ENCODE measurements at places on chromosomes 1 and 21. TPM values are rescaled to one million over a fixed set of nuclear protein-coding genes. Genes with fewer than 3 reads are reported as not detected.

CHI3L1 gene
- polyA plus RNA-seq: 0.24 TPM

SUSD4 gene
- 2.5 TPM for polyA plus RNA-seq

LPAR3 gene
- 0.15 TPM for polyA plus RNA-seq

TFAP2E gene
- polyA plus RNA-seq: 0.50 TPM

SAMSN1 gene
- polyA plus RNA-seq: 3.9 TPM

YBX1 gene
- polyA plus RNA-seq: 1,056 TPM

DNA sequence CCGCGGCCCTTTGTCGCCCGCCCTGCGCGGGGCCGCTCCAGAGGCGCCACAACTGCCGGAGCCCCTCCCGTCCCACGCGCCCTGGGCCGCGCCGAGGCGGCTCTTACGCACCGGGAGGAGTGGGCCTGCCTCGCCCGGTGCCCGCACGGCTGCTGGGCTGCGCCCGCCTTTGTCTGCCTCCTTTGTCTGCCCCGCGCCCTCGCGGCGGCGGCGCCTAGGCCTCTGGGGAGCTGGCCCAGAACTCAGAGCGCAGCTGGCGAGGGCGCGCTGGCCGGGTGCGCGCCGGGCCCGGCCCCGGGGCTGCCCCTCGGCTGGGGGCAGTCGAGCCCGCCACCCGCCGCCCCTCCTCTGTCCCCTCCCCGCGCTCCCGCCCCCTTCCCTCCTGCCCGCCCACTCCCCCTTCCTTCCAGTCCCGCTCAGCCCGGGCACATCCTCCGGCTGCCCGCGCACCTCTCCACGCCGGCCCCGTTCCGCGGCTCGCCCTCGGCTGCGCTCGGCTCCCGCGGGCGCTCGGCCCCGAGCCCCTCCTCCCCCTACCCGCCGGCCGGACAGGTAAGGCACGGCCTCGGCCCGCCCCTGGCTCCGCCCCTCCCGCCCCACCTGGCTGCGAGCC lies at the start of gene DRAXIN:
Gene DRAXIN (plus strand): TSS at position 409 of the 613 bp plus-strand sequence. CDS start 14,549 bp downstream, outside the sequence.
- no peak for DNase-seq

- no peak for DNase-seq
Measured at GRCh38 chr1:154406886-154407197, 1.7 kb downstream of the IL6R start.

- DNase-seq: peak; percentile 67
Measured at GRCh38 chr1:205354259-205355074, 2.3 kb downstream of the KLHDC8A start.

GRCh38 chr1:175129182-175129581 lies 61.5 kb downstream of the TNN start:
- peak; percentile 88 for DNase-seq

DNA sequence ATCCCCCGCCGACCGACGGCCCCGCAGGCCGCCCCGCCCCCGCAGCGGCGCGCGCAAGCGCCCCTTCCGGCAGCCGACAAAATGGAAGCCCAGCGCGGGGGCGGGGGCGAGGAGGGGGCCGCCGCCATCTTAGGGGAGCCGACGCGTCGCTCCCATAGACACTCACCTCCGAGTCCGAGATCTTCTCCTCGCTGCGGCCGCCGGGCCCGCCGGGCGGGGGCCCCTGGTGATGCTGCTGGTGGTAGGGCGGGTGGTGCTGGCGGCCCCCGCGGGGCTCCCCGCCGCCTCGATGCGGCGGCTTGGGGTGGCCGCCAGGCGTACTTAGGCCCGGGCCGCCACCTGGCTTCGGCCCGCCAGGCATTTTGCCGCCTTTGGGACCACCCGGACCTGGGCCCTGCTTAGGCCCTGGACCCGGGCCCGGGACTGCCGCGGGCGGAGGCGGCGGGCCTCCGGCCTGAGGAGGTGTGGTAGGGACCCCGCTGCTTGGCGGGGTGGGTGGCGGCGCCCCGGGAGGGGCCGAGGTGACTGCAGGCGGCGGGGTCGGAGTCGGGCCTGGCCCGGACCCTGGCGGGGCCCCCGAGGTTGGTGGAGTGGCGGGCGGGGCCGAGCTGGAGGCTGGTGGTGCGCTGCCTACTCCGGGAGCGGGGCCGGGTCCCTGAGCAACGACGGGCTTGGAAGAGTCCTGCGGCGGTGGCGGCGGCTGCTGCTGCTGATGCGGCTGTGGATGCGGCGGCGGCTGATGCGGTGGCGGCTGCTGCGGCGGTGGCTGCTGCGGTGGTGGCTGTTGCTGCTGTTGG lies 691 bp downstream of the SFPQ start:
- DNase-seq: peak; percentile 80

- no peak for DNase-seq
Measured at GRCh38 chr1:223832637-223832943, 13.2 kb downstream of the TP53BP2 start.

DNA sequence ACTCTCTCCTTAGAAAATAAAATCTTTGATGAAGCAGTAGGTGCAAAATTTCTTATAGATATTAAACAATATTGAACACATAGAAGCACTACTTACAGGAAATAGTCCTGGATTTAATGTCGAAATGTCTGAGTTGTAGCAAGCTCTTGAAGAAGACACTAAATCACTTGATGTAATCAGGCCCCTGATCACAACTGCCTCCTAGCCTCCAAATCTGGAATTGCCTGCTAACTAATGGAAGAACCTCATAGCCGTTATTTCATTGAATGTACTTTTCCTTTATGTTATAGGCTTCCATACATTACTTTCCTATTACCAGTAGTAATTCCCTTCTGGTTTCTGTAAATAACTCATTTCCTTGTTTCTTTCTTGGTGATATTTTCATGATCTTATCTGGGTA lies 675.7 kb upstream of the CHRM3 start:
- DNase-seq: no peak

DNA sequence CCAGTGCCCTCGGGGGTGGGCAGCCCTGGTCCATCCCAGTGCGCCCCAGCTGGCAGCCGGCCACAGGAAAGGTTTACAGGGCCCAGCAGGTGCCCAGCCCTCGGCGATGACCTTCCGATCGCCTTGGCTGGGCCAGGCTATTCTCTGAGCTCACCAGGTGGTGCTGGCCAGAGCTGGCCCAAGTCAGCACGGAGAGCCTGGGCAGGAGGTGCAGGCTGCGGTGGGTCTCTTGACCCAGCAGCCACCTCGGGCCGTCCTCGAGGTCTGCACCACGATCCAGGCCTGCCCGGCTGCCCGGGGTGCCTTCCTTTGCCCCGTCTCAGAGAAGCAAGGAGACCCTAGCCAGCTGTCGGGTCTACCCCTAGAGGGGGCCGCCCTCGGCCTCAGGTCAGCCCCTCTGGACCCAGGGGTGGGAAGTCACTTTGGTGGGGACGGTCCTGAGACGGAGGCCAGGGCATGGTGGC lies 370 bp downstream of the PERM1 start:
- DNase-seq: no peak

- DNase-seq: no peak
Measured at GRCh38 chr1:116573431-116574095, 2.7 kb upstream of the CD58 start.

GRCh38 chr1:114128293-114128692 lies 25.4 kb downstream of the SYT6 start:
- no peak for DNase-seq

DNA sequence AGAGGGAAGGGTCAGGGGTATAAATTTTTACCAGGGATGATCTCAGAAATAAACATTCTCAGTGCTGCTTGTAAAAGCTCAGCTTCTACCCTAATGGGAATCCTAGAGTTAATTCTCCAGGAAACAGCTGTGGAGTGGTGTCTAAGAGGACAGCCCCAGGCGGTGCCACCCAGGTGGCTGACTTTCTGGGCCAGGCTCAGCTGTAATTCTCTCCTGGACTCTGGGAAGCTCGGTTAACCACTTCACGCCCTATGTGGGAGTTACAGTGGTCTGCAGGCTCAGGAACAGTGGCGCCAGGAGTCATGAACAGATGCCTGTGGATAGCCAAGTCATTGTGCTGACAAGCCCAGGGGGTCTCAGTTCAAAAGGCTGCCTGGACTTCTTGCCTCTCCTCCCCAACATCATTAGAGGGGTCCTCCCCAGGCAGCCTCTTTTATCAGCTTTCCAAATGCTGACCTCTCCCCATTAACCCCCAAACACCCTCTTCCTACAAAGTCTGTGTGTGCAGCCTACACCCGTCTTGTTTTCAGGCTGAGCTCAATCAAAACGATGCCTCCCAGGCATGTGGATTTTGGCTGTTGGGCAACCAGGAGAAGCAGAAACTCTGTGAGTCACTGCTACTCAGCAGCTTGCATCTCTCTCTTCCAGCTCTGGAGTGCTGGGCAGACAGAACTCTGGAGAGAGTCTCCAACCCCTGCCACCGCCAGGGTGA lies 1.2 kb downstream of the HHIPL2 start:
- no peak for DNase-seq

GRCh38 chr1:71083271-71083670 lies 2.4 kb upstream of the ZRANB2 start:
- no peak for DNase-seq

Measured in muscle of back (tissue), 13 donors.